CD4-positive, CD25-positive, alpha-beta regulatory T cell (primary cell): ENCODE measurements at places on chromosomes 5 and 9. TPM values are rescaled to one million over a fixed set of nuclear protein-coding genes. Genes with fewer than 3 reads are reported as not detected.

DNA sequence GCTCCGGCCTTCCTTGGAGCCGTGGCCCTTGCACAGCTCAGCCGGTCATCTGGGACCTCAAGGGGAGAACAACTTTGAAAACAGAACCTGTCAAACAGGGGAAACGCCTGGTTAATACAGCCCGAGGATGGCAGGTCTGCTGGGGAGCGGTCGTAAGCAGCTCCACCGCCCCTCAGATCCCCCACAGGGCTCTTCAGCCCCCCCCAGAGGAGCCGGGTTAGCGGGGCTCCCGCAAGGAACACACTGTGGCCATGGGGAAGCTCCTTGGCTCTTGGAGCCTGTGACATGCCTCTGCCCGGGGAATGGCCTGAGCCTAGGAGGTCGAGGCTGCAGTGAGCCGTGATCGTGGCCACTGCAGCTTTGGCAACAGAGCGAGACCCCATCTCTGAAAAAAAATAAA, 6.8 kb downstream of the TMEM250 start:
- DNase-seq: no peak

DNA sequence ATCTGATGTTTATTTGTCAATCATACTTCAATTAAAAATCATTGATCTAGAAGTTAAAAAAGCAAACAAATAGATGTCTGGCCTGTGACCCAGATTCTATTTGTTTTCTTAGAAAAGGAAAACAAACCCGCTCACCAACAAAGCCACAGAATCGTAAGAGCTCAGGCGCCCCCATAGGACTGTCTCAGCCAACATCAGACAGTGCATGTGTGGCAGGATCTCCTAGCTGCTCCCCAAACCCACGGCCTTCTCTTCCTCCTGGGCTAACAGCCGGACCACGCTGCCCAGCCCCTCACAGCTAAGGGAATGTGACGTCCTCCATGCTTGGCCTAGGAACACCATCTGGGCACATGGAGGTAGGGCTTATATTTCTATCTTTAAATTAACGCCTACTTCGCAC, 19.4 kb downstream of the OR2Y1 start:
- DNase-seq: peak; percentile 18

GRCh38 chr5:135228222-135228621, 170.8 kb downstream of the MACROH2A1 start:
- no peak for DNase-seq

IFNA4 gene
- total RNA-seq: not detected
